Activated CD4-positive, alpha-beta T cell treated with anti-CD3 and anti-CD28 coated beads, Interleukin-2, amount 50 U/mL, for 24 hours (primary cell): ENCODE measurements at places on chromosomes 12 and 14.

GRCh38 chr12:6340032-6340638, 1.7 kb downstream of the TNFRSF1A start:
- no peak for DNase-seq

GRCh38 chr12:22518998-22519397, 25.3 kb downstream of the C2CD5 start:
- DNase-seq = no peak

DNA sequence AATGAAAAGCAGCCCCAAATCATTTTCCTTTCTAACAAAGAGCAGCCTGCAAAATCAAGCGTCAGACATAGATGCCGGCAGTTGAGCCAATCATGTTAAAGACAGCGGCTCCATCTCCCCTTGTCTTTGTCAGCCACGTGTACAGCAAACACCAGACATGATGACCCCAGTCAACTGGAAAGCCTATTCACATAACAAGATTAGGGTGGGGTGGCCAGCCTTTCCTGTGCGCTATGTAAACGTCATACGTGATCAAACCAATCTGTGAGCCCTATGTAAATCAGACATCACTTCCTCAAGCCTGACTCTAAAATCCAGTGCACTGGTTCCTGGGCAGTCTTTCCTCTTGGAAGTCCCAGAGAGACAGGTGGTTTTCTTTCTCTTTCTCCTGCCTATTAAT, 9.9 kb upstream of the FICD start:
- no peak for DNase-seq

DNA sequence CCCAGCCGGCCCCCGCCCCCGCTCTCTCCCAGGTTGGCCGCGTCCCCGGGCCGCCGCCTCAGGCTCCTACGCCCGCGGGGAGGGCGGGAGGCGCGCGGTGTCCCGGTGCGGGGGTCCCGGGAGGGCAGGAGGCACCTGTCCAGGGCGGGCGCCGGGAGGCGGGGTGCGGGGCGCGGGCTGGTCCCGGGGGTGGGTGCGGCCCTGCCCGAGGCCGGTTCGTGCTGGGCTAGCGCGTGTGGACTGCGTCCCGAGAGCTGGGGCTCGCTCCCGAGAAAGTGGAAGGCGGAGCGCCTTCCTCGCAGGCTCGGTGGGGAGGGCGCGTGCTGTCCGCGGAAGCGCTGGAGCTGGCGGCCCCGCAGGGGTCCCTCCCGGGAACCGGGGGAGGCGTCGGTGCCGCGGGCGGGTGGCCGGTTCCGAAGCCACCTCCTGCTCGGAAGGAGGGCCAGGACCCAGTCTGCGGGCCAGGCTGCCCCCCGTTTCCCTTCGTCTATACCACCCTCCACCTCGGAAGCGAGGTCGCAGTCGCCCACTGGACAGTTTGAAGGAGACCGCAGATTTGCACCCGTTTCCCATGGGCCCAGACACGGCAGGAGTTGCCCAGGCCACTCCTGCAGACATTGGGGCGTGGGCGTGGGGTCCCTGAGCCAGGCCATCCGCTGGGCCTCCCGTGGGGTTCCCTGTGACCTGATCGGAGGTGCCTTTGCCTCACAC, 636 bp downstream of the ZFYVE21 start:
- DNase-seq = no peak

GRCh38 chr14:50821510-50822464, 9.2 kb downstream of the NIN start:
- DNase-seq = no peak

DNA sequence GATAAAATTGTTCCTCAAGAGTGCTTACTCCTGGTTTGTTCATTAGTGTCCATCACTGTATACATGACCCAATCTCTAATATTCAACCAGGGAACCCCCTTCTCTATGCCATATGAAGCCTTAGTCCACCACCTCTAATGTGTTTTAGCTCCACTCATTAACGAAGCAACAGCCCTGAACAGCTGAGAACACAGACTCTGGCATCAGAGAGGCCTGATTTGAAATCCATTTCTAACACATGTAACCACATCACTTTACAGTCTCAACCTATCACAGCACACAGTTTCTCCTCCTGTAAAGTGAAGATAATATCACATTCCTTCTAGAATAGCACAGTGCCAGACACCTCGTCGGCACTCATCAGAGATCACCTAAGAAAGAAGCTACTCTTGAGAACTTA, 64.3 kb downstream of the C2CD5 start:
- no peak for DNase-seq

DNA sequence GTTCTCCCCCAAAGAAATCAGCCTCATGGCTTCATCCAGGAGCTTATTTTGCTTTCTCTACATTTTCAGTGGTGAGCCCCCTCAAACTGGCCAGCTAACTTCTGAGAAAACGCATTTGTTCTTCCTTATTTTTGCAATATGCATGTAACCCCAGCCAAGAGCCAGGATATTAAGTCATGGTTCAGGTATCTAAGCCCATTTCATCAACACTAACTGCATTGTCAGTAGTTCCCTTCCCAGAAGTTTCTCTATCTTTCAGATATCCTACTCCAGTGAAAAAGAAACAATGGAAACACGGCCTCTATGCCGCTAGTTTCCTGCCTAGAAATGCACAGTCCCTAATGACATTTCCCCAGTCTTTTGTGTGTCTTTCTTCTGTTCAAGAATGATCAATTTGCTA, 102.8 kb upstream of the RASSF8 start:
- no peak for DNase-seq

- DNase-seq = no peak
Observed at GRCh38 chr12:48001505-48002413, 2.5 kb downstream of the COL2A1 start.

DNA sequence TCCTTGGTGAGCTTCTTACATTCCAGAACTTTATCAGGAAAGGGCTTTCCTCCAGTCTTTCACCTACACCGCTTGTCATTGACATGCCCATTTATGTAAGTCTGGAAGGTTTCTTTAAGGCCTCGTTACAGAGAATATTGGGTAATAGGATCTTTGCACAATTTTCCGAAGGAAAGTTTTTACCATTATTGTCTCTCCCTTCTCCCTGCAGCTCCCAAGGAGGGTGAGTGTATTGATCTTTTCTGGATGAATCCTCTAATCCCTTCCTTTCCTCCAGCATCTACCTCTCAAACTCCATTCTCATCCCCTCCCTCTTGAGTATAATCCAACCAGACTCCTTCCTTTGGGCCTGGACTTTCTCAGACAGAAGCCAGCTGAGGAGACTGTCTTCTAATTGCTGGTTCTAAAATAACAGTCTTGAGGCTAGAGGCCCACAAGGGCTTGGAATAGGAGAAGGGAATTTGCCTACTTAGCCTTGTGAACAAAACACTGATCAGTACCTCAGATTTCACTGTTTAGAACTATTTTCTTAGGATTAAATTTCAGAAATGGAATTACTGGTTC, 21.8 kb downstream of the WNK1 start:
- DNase-seq = no peak

DNA sequence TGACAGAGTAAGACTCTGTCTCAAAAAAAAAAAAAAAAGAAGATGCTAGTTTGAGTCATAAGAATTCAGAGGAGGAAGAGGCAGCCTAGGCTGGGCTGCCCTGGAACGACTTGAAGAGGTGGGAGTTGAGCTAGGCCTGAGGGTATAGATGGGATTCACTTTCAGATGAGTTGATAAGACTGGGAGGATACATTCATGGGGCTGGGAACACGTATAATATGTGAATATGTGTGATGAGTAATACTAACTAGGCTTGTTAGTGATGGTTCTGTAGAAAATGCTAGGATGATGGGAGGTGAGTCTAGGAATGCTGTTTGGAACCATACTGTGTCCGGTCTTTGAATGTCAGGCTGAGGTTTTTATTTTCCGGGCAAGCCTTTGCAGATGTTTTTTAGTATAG, 9.0 kb downstream of the PLEKHA5 start:
- DNase-seq = no peak

DNA sequence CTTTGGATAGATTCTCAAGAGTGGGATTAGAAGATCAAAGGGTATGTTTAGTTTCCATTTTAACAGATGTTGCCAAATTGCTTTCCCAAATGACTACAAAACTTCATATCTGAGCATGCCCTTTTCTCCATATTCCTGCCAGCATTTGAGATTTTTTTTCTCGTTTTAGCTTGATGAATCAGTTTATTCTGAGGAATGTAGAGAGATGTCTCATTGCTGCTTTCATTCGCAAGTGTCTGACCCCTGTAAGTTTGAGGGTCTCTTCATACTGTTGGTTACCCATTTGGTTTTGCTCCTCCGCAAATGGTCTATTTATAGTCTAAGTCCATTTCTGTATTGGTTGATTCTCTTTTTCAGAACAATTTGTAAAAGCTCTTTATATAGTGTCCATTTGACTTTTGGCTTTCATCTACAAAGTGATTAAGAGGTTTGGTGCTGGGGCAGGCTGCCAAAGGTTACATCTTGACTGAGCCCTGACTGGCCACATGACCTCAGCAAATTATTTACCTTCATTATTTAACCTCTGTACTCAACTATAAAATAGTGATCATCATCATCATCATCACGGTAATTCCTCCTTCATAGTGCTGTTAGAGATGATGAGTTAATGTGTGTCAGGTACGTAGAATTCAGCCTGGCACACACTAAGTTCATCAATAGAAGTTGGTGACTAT, 33.6 kb downstream of the HCAR2 start:
- DNase-seq = no peak

GRCh38 chr12:103130564-103130963, 173.1 kb downstream of the ASCL1 start:
- DNase-seq = no peak

GRCh38 chr12:105235281-105235731, 668 bp downstream of the APPL2 start:
- no peak for DNase-seq

DNA sequence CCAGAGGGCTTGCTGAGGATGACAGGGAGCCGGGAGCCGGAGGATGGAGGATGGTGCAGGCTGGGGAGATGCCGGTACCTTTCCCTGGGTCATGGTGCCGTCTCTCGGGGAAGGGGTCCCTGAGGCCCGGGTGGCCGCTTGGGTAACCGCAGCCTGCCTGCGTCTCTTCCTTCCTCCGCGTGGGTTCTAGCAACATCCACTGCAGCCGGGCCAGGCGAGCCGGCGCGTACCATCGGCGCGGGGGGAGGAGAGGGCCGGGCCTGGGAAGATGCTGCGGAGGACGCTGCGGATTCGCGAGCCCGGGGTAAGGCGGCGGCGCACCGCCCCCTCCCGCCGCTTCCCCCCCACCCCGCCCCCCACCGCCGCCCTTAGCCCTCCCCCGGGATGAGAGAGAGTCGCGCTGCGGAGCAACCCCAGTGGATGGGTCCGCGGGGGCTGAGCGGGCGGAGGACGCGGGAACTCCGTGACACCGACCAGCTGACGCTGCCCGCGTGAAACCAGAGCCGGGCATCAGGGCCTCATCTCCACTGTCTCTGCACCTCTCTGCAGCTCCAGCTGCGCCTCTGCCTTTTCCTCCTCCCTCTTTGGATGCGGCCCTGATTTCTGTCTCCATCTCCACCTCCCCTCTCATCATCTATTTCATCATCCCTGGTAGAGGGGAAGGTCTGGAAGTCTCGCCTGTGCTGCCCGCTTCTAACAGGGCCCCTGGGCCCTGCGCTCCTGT, at the start of gene FAIM2:
Gene FAIM2 (minus strand): TSS at position 201 of the 724 bp plus-strand sequence. CDS start 108 bp downstream, at position 93.
- DNase-seq = no peak

- no peak for DNase-seq
Observed at GRCh38 chr12:121467638-121468498, 68.0 kb downstream of the RNF34 start.

DNA sequence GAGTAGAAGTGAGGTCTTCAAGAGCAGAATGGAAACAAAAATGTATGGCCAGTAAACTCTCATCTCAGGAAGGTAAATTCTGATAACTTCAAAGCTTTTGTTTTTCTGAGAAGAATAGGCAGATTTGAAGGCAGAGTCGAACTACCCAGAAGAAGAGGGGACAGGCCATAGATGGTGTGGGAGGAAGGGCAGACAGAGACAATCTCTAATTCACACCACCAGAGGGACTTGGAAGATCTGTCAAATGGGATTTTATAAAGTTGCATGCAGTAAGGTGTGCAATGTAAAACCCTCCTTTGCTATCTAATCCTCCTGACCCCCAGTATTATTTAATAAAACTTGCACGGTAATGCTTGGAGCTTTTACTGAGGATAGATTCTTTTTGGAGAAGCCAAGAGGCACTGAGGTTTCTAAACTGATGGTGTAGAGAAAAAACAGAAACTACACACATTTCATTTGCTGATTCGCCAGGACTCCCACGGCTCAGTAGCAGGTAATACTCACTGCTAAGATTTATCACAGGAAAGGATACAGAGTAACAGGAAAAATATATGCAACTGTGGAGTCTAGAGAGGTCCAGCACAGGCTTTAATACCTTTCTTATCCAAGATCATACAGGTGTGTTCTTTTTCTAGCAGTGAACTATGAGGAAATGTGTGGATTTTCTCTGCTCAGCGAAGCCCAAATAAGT, 18.3 kb downstream of the SLC38A2 start:
- DNase-seq = no peak

GRCh38 chr14:32920696-32921276, 17.9 kb upstream of the NPAS3 start:
- DNase-seq = no peak

DNA sequence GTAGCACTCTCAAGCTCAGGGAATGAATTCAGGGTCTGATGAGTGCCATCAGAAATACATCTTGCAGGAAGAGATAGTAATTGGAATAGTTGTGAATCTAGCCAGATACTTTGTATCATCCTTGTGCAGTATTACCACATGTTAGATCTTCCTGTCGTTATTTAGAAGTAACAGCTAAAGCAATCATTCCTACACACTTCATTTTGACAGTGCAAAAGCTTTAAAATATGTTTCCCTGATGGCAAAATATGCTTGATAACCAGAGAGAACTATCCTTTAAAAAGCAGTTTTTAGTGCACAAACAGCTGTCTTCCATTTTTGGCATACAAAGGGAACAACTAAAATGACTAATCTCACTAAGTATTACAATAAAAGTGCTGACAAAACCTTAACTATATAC, 149.5 kb upstream of the SLC38A2 start:
- no peak for DNase-seq
